ENCODE measurements at places on chromosomes 6 and 20.

GRCh38 chr6:46191961-46192360, 21.2 kb upstream of the ENPP5 start:
- DNase-seq, result no peak

- no peak for DNase-seq
These were observed 8.1 kb upstream of the C20orf144 start for GRCh38 chr20:33653900-33654596.

DNA sequence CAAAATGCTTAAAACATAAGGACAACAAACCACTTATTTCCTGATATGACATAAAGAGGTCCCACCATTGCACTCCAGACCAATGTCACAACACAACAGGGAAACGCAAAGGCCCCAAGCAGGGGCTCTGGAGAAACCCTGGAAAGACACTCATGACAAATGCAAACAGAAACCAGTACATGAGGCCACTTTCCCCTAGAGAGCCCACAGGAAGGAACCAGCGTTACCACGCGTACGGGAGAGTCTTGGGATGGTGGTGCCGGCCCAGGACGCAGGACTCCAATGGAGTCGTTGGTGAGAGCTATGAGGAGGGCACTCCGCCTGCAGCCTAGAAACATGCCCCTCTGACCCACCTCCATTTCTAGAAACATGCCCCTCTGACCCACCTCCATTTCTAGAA, 20.2 kb downstream of the GMEB2 start:
- DNase-seq, result no peak

- DNase-seq, result no peak
These were observed 74.8 kb upstream of the KIF16B start for GRCh38 chr20:16647875-16648597.

GRCh38 chr6:3208098-3208774, 19.2 kb downstream of the TUBB2B start:
- DNase-seq, result no peak

GRCh38 chr6:168045706-168046620, 33.0 kb downstream of the FRMD1 start:
- DNase-seq, result no peak

- no peak for DNase-seq
These were observed 55.4 kb downstream of the RAB44 start for GRCh38 chr6:36752886-36753506.

Measured in stimulated activated CD4-positive, alpha-beta T cell treated with anti-CD3 and anti-CD28 coated beads, Interleukin-4, amount 100 ng/mL, for 48 hours (primary cell).